ENCODE measurements at places on chromosomes 1 and 21. TPM values are rescaled to one million over a fixed set of nuclear protein-coding genes. Genes with fewer than 3 reads are reported as not detected.
A peak's percentile ranks its signal among the peaks of the same experiment; 100 is the strongest.

- peak; percentile 1 for DNase-seq
Observed at GRCh38 chr1:68571454-68572235, 74.8 kb upstream of the DEPDC1 start.

Gene APH1A
- total RNA-seq, result 84.4 TPM

Gene AUNIP
- 3.5 TPM for total RNA-seq

GRCh38 chr1:16006552-16007485 lies 2.8 kb downstream of the SRARP start:
- DNase-seq, result peak; percentile 24

DNA sequence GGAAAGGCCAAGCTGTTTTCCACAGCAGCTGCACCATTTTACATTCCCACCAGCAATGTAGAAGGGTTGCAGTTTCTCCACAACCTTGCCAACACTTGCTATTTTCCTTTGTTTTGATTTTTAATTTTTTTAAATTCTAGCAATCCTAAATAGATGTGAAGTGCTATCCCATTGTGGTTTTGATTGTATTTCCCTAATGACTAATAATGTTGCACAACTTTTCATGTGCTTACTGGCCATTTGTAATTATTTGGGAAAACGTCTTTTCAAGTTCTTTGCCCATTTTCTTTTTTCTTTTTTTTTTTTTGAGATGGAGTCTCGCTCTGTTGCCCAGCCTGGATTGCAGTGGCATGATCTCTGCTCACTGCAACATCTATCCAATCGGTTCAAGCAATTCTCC lies 53.9 kb downstream of the VCAM1 start:
- DNase-seq, result peak; percentile 28

DNA sequence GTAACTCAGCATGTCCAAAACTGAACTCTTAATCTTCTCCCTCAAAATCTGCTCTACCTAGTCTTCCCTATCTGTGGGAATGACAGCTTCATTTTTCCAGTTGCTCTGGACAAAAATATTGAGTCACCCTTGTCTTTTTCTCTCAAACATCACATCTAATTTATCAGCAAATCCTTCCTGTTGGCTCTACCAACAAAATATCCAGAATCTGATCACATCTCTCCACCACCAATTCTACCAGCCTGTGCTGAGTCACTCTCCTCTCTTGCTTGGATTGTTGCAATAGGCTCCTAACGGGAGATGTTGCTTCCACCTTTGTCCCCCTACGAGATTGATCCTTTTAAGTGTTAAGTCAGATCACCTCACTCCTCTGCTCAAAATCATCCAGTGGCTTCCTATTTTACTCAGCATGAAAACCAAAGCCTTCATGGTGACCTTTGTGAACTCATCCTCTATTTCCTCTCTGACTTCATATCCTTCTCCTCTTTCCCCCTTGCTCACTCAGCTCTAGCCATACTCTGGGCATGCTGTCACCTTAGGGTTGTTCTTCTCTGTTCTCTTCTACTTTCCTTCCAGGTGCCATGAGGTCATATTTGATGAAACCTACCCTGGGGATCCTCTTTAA lies 21.5 kb upstream of the SMYD2 start:
- no peak for DNase-seq

Gene TAS1R1
- under 0.01 TPM for total RNA-seq

GRCh38 chr1:27038020-27038419 lies 25.4 kb upstream of the TENT5B start:
- DNase-seq, result no peak

- DNase-seq, result no peak
Observed at GRCh38 chr1:197696372-197696771, 78.9 kb downstream of the DENND1B start.

GRCh38 chr21:38984568-38984967 lies 178.8 kb downstream of the ETS2 start:
- DNase-seq, result peak; percentile 53

Gene CAMK1G
- total RNA-seq, result 2.6 TPM

Gene ARTN
- not detected for total RNA-seq

Gene SOX13
- total RNA-seq, result 11.6 TPM

DNA sequence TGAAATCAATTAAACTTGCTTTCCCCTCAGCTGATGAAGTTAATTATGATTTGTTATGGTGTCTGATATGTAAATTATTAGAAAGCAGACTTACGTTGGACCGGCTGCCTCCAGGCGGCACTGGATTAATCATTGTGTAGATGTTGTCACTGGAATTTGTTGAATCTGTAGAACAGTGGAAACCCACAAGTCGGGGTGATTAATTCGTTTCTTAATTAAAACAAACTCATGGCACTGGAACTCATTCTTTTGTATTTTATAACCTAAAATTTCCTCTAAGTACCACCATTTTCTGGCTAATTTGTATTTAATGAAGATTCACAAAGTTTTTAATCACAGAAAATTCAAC lies 39.0 kb downstream of the MRPL37 start:
- DNase-seq, result no peak

DNA sequence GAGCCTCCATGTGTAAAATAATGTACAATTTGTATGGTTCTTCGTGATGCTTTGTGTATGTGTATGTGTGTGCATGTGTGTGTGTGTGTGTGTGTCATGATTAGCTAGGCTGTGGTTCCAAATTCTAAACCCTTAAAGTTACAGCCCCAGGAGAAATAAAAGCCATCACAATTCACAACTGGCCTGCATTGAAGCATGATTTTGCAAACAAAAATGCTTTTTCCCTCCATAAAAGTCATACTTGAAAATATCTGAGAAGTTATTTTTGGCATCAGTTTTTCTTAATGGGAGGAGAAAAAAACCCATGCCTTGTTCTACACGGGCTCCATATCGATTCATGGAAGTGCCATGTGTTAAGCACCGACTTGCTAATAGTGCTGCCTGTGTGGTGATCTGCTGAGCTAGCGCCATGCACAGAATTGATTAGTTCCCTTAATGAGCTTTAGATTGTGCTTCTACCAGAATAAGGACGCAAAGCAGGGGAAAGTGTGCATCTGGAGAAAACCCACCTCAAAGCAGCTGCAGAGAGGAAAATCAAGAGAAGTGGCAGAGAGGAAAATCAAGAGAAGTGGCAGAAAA lies 207.3 kb downstream of the DSCAM start:
- no peak for DNase-seq

Gene INTS11
- total RNA-seq, result 61.2 TPM

GRCh38 chr1:36776948-36777831 lies 257.1 kb downstream of the GRIK3 start:
- no peak for DNase-seq

- DNase-seq, result no peak
Observed at GRCh38 chr1:40313958-40314720, 2.9 kb downstream of the COL9A2 start.

GRCh38 chr1:22131875-22132486 lies 10.9 kb downstream of the WNT4 start:
- no peak for DNase-seq

GRCh38 chr1:30479575-30479974 lies 243.8 kb downstream of the MATN1 start:
- DNase-seq, result no peak

Gene AK4
- total RNA-seq, result 0.97 TPM

DNA sequence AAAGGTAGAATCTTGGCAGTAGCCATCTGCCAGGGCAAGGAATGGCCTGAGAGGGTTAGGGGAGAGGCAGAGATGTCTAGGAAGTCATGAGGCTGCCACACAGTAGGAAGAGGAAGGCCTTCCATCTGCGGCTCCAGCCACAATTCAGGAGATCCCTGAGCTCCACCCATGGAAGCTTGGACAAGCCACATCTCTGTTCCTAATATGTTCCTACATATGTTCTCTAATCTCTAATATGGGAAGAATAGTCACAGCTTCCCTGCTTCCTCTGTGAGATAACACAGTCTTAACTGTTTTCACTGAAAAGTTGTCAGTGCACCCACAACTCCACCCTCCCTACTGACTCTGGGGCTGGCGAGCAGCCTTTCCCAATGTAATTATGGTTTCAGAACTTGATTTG lies 109.5 kb downstream of the CDC7 start:
- no peak for DNase-seq

DNA sequence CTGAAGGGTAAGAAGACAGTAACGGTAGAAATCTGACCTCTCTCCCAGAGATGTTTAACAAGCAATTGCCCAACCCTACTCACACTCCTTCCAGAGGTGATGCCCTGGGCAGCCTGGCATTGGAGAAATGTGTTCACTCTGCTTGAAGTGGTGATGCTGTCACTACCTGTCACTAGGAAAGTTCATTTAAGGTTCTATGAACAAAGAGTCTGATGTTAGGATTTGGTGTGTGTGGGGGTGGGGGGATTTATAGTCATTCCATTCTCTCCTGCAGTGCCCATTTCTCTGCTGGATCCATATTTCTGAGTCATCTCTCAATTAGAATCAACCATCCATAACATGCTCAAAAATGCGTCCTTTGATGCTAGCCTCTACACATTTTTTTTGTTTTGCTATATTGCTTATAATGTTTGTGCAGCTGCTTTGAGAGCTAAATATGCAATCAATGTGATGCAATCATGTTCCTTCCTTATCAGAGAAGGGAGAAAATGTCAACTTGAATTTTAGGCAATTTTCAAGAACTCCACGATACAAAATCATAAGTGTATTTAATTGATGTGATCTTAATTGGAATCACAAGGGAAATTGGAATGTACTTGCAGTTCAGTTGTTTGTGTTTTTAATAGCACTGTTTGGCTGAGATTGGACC lies 173.9 kb downstream of the DUSP10 start:
- no peak for DNase-seq

Gene BRINP3
- not detected for total RNA-seq

Gene COL9A2
- total RNA-seq, result 1.3 TPM

GRCh38 chr1:73637264-73637663 lies 560.7 kb downstream of the LRRIQ3 start:
- DNase-seq, result no peak

DNA sequence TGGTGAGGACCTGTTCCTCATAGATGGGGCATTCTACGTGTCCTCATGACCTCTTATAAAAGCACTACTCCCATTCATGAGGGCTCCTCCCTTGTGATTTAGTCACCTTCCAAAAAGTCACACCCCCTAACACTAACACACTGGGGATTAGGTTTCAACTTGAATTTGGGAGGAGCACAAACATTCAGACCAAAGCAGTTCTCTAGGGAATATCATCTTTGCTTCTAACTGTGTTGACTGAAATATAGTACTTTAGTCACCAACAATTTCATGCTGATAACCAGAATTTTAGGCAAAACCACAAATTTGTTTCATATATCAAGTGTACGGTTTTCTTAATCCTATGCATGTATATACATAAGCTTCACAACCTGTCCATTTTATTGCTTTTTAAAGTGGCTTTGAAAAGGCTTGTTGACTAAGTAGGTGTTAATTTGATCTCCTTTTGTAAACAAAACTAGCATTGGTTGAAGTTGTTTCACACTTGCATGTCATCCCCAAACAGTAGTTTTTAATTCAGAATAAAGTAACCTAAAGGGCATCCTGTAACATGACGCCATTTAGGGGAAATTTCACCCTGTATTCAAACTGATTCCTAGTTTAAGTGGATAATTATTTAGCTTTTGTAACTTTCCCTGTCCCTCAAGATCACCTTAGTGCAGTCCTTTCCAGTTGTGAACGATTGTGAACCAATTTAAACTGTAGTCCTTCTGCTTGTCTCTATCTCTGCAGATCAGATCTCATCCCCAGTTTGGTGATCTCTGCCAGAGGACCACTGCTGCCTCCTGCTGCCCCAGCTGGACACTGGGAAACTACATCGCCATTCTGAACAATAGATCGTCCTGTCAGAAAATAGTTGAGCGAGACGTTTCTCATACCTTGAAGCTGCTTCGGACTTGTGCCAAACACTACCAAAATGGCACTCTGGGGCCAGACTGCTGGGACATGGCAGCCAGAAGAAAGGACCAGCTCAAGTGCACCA lies 141.1 kb downstream of the TLR5 start:
- DNase-seq, result no peak

Gene REN
- 4.3 TPM for total RNA-seq

DNA sequence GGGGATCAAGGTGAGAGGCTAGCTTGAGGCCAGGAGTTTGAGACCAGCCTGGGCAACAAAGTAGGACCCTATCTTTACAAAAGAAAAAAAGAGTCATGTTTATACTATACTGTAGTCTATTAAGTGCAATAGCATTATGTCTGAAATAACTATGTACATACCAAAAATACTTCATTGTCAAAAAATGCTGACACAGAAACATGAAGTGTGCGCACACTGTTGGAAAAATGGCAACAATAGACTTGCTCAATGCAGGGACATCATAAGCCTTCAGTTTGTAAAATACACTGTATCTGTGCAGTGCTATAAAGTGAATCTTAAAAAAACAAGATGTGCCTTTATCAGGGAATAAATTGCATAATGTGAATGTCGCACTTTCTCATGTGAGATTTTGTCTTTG lies 14.1 kb upstream of the NID1 start:
- no peak for DNase-seq

- peak; percentile 72 for DNase-seq
Observed at GRCh38 chr1:10510520-10511493, 36.1 kb downstream of the PEX14 start.

GRCh38 chr1:26367441-26367840 lies 5.1 kb downstream of the ZNF683 start:
- no peak for DNase-seq

- no peak for DNase-seq
Observed at GRCh38 chr1:5515501-5515900, 476.7 kb downstream of the NPHP4 start.

DNA sequence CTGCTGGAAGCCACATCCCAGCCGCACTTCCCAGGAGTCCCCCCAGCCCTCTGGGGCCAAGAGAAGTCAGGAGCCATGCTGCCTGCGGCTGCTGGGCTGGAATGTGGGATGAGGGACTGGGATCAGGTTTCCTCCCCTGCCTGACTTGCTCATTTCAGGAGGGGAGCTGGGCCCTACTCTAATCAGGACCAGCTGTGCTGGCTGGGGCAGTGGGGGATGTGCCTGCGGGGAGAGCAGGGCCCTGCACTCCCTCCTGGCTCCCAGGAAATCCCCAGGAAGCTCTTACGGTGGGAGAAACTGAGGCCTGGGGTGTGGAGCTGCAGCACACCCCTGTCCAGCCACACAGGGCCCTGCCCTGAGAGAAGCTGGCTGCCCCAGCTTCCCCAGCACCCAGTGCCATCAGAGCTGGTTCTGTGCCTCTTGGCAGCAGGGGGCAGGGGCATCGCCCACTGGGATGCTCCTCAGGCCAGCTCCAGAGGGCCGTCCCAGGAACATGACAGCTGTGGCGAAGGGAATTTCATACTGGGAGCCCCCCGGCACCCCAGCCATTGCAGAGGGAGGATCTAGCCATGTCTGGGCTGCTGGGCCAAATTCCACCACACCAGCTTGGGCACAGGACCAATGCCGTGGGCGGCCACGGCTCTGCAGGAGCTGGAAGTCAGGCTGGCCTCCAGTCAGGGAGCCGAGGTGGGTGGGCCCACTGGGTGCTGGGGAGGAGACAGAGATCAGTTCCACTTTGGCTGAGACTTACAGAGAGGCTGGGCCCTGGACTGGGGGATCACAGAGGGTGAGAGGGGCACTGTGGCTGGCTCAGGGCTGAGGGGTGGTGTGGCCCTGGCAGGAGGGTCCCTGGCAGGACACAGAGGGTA lies 21.3 kb upstream of the PRSS38 start:
- peak; percentile 75 for DNase-seq

- peak; percentile 74 for DNase-seq
Observed at GRCh38 chr1:42259059-42259738, 75.8 kb downstream of the FOXJ3 start.
